ENCODE measurements at places on chromosomes 2 and 18.

DNA sequence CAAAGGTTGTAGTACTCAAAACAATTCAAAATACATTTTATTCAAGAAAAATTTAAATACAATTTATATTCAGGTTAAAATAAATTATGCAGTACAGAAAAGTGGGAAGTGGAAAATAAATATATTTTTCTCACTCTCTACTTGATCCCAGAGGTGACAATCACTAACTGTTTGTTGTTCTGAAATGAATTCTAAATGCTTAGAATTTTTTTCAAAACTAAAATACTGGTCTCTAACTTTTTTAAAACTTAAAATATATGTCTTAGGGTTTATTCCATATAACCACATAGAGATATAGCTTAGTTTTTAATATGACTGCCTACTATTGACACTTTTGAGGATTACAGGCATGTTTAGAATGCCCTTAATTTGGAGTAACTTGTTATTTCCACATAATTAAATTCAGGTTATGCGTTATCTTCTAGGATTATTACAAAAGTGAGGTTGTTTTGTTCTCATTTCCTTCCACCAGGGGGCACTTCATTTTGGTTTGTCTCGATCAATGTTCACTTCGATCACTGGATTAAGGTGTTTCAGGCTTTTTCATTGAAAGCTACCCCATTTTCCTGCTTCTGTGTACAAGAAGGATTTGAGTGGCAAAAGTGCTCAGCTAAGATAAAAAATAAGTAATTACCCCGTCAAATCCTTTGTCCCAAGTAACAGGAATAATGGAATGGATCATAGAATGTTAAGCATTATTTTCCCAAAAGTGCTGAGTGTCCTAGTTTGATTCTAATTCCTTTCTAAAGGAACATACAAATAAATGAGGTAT, 27.1 kb upstream of the TFPI start:
- DNase-seq = no peak

DNA sequence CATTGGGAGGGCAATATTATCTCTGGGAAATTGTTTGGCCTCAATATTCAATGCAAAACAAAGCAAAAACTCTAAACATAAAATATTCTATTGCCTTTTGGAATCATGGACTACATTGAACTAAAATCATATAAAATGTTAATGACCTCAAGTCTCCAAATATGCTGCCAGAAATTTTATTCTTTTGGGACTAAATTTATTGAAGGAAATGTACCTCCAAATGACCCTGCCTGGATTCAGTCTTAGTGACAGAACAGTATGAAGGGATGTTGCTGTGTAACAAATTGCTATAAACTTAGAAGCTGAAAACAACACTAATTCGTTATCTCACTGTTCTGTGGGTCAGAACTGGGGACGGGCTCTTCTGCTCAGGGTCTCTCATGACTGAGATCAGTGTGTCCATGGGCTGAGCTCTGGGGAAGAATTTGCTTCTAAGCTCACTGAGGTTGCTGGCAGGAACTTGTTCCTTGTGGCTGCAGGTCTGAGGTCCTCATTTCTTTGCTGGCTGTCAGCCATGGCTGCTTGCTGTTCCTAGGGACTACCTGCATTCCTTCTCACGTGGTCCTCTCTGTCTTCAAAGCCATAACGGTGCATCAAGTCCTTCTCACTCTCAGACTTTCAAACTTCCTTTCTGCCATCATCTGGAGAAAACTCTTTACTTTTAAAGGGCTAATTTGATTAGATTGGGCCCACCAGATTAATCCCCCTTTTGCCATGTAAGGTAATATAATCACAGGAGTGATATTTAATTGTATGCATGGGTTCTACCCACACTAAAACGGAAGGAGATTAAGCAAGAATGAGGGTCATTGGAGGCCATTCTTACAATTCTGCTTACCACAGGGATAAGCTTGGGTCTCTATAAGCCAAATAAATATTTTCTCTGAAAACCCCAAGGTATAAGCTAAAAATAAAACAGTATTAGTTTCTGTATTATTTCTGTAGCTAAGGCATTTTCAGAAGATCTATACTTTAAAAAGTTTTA, 149.0 kb downstream of the ADCYAP1 start:
- no peak for DNase-seq

GRCh38 chr2:805664-806063, 128.5 kb upstream of the TMEM18 start:
- no peak for DNase-seq

DNA sequence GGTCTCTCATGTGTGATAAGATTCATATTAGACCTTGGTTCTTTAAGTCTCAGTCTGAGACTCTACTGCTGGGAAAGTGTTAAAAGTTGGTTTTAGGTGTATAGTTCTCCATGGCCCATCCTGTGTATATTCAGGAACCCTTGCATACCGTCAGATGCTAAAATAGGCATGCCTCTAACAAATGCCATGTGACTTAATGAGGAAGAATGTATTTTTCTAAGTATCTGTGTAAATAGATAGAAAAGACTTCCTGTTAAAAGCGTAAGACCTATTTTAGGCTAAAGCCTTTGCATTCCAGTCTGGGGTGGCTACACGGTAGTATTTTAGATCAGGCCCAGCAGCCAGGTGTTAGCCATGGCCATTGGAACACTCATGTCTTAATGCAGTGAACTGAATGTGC, 73.3 kb downstream of the RHBDD1 start:
- DNase-seq = no peak

DNA sequence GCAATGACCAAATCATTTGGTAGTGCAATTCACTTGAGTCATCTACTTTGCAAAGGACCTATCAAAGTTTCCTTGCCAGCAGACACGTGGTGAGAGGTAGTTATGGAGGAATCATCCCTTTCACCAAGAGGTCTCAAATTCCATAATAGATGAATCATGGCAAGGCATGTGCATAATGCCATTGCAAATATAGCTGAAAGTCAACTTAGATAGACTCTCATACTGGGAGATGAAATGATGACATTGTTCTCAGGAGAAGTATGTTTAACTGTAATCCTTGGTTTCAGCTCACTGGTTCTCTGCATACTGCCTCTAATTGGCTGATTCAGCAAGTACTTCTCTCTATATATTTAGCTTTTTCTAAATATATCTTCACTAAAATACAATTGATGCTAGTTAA, 57.2 kb downstream of the CALCRL start:
- no peak for DNase-seq
